ENCODE measurements at places on chromosomes 1 and 21. TPM values are rescaled to one million over a fixed set of nuclear protein-coding genes. Genes with fewer than 3 reads are reported as not detected.

DNAI4 gene
- 0.56 TPM for total RNA-seq

GRCh38 chr1:151547119-151547899 lies 7.2 kb downstream of the TUFT1 start:
- ATAC-seq, result peak; percentile 72

- ATAC-seq, result no peak
These were observed 68.7 kb downstream of the ALG14 start for GRCh38 chr1:95004013-95004412.

DNA sequence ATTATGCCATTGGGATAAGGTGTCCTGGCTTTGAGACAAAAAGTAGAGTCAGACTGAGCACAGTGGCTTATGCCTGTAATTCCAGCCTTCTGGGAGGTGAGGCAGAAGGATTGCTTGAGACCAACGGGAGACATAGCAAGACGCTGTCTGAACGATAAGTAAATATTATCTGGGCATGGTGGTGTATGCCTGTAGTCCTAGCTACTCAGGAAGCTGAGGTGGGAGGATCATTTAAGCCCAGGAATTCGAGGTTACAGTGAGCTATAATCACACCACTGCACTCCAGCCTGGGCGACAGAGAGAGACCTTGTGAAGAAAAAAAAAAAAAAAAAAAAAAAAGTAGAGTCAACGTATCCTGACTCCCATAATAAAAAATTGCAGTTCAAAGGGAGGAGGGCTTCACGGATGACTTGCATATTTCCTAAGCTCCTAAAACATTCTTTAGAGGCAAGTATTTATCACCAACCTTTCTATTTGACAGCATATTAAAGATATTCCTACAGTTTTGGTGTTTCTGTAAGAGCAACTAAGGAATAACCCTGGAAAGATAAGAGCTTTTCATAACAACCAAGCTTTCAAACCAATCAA lies 141.2 kb downstream of the SLC44A5 start:
- no peak for ATAC-seq

DNA sequence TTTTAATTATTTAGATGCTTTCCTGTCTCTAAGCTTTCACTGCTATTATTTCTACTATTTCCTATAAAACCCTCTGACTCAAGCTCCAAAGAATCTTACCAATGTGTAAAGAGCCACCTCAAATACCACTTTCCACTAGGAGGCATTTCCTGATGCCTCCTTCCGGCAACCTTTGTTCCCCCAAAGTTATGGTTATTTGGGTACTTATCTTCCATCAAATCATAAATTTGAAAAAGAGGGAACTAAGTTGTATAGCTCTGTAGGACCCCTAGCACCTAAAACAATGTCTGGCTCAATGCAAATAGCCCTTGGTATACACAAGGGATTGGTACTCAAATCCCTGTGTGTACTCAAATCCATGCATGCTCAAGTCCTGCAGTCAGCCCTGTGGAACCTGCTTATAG lies 79.6 kb downstream of the NME7 start:
- ATAC-seq, result no peak

DNA sequence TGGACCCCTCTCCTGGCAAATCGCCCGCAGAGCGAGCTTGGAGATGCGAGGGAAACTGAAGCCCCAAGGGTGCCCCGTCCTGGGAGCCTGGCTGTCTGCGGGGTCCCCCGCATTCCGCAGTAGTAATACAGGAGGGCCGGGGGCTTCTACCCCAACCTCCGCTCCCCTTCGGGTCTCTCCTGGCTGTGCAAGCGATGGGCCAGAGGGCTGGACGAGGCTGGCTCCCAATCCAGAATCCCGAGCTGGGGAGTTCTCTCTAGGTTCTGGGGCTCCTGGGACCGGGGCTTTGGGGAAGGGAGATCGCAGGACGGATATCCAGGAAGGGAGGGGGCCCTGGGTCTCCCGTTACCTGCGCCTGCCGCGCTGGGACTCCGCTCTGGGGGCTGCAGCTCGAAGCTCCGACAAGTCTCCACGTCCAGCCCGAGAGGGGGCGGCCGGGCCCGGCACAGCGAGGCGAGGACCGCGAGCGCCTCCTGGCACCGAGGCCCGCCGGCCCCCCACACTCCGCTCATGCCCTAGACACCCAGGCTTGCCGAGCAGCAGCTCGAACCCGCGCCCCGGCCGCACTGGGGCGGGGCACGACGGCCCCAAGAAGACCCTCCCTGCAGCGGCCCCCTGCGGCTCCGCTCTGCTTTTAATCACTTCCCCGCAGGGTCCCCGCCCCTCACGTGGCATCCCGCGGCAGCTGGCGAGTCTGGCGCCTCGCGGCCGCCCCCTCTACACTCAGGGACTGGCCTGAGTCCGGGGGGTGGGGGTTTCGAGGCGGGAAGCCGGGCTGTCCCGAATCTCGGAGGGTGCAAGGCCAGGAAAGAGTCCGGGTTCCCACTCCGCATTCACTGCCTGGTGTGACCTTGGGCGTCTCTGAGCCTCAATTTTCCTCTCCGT lies at the start of gene SYT6:
Gene SYT6 (minus strand): TSS at position 609 of the 885 bp plus-strand sequence. CDS start 97 bp downstream, at position 512.
- peak; percentile 14 for ATAC-seq

Data from esophagus mucosa (tissue), 1 donor.